ENCODE measurements at places on chromosomes 13 and 19.

DNA sequence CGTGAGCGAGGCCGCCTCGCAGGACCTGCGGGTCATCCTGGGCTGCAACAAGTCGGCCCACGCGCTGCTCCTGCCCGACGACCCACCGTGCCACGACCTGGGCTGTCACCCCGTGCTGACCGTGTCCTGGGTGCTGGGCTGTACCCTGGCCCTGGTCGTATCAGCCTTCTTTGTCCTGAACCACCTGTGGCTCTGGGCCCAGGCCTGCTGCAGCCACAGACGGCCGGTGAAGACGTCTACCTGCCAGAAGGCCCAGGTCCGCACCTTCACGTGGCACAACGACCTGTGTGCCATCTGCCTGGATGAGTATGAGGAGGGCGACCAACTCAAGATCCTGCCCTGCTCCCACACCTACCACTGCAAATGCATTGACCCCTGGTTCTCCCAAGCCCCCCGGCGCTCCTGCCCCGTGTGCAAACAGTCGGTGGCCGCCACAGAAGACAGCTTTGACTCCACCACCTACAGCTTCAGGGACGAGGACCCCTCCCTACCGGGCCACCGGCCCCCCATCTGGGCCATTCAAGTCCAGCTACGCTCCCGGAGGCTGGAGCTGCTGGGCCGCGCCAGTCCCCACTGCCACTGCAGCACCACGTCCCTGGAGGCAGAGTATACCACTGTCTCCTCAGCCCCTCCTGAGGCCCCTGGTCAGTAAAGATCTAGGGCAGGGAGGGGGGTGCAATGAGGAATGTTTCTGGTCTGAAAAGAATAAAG lies 1.1 kb downstream of the ZNRF4 start:
- DNase-seq, result no peak

DNA sequence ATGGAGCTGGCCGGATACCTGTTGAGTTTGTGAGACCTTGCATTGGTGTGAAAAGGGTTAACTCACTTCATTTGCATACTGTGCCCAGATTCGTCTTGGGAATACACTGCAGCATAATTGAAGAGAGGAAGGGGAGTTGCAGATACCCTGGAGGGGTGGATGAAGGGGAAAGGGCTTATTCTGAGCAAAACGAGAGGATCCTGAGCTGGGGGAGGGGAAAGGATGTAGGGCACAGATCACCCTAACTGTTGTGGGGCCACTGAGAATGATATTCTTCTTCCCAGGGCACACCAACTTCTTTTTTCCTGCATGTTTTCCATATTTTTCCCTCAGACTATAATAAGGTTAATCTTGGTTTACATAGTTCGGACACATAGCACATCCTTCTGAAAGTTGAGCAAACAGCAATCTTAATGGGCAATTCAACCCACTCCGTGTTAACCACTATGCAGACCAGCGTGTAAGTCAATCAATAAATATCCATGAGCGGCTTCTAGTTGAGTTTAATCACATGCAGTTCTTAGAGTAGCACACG lies 11.7 kb upstream of the PTPRS start:
- DNase-seq, result no peak

DNA sequence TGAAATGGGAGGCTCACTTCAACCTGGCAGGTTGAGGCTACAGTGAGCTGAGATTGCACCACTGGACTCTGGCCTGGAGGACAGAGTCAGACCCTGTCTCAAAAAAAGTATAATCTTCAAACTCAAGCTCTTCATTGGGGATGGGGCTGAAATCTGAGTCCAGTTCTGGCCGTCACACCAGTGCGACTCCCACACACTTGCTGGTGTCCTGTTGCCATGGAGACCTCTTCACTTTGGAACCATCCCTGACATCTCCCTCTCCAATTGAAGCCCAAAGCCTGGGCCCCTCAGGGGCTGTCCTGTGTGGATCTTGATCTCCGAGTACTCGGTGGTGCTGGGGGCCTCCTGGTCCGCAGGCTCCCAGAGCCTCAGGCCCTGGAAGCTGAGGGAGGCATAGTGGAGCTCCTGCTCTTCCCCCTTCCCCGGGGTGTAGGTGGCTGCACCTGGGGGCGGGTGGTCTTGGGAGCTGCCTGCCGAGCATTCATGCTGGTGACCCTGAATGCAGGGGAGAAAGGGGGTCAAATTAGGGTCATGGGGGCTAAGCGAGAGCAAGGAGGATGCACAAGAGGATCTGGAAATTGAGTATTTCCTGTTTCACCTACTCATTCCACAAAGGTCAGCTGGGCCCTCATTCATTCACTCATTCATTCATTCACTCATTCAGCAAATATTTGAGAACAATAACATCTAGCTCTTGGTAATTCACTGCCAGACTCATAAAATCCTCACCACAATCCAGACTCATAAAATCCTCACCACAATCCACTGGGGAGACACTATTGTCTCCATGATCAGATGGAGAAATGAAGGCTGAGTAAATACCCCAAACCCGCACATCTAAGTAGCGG lies 11.0 kb downstream of the SIGLEC11 start:
- no peak for DNase-seq

GRCh38 chr13:83839146-83839545 lies 43.1 kb downstream of the SLITRK1 start:
- DNase-seq, result no peak

- DNase-seq, result no peak
Measured at GRCh38 chr19:29454109-29454508, 71.7 kb upstream of the VSTM2B start.

DNA sequence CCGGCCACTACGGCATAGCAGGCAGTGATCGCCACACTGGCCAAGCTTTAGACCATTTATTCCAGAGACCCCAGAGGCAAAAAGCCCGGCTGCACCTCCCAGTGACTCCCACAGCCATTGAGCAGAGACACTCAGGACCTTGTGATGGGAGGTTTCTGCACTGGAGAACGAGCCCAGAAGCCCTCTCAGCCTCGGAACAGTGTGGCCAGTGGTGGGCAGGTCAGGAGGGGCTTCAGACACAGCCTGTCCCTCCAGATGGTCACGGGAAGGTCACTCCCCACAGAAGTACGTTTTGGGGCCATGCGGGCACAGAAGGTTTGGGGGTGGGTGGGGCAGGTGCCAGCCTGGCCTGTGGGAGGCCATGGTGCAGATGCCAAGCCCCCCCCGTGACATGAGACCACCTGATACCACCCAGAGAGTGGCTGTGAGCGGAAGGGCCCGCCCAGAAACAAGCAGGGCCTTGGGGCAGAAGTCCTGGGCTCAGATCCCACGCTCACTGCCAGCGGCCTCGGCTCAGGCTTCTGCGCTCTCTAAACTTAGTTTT lies 599 bp upstream of the F10 start:
- DNase-seq, result no peak

DNA sequence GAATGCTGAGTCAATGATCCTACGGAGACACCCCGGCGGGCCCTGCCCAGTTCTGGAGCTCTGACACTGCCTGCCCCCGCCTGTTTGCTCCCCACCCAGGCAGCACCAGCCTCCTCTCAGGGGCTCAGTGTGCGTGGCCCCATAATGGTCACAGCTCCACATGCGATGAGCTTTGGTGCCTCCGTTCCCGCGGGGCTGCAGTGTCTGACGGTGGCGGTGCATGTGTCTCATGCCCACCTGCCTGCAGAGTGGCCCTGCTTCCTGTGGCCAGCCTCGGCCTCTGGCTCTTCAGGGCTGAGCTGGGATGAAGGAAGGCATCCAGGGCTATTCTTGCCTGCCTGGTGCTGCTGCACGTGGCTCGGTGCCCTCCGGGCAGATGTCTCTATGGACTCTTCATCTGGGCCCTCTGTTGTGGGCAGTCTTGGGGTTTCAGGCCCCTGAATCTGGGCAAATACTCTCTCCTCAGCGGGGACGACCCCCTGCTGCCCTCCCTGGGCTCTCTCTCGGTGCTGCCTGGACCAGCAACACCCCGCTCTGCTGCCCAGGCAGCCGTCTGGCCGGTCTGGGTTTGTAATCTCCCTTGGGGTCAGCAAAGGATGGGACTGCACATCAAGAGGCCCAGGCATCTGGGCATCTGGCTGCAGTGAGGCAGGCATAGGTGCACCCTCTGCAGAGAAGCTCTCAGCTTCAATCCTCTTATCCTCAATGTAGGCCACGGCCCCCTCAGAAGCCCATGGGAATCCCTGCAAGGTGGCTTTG lies 19.3 kb upstream of the TMEM255B start:
- no peak for DNase-seq

DNA sequence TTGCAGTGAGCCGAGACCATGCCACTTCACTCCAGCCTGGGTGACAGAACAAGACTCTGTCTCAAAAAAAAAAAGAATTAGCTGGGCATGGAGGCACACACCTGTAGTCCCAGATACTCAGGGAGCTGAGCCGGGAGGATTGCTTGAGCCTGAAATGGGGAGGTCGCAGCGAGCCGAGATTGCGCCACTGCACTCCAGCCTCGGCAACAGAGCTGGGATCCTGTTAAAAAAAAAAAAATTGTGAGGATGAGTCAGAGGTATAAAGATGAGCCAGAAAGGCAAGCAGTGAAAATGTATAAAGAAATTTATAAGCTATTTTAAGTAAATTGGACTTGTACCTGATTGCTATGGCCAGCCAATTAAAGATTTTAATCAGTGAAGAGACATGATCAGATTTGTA lies 21.1 kb downstream of the KBTBD6 start:
- DNase-seq, result no peak

- no peak for DNase-seq
Measured at GRCh38 chr13:33744589-33745369, 73.2 kb upstream of the RFC3 start.

DNA sequence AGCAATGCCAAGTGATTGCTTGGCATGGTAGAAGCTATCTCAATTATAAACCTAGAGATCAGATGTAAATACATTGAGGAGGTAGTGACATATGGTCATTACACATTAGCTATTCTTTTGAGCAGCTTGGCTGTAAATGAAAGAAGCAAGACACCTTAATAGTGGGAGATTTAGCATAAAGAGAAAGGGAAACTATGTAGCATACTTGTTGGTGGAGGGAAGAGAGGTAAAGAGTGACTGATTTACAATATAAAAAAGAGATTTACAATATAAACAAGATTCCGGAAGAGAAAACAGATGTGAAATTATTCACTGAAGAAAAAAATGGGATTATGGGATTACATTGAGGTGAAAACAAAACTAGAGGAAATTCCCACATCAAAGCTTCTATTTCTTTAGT lies 2009.6 kb downstream of the OLFM4 start:
- DNase-seq, result no peak

GRCh38 chr19:12295191-12295590 lies 508 bp upstream of the ZNF44 start:
- DNase-seq, result no peak

DNA sequence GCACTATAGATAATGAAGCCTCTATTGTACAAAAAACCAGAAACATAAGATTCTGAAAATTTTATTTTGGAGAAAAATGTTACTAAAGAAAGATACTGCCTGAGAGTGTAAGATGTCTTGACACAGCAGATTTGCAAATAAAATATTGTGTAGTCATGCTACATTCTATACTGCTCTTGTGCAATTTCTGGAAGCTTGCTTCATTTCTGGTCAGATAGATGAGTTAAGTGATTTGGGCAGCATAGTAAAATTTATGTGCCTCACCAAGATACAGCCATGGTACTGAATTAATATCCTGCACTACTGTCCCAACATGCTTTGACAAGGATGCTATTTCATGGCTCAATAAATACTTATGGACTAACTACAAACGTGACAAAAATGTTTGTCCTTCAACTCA lies 55.1 kb upstream of the STARD13 start:
- DNase-seq, result no peak

GRCh38 chr19:5172859-5173630 lies 167.6 kb downstream of the PTPRS start:
- no peak for DNase-seq

DNA sequence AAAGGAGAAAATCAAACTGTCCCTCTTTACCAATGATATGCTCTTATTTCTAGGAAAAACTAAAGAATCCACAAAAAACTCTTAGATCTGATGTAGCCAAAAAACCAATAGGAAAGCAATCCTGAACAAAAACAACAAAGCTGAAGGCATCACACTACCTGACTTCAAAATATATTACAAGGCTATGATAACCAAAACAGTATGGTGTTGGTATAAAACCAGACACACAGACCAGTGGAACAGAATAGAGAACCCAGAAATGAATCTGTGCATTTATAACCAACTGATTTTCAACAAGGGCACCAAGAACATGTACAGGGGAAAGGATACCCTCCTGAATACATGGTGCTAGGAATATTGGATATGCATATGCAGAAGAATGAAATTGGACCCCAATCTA lies 9.7 kb upstream of the ZNF546 start:
- no peak for DNase-seq

- DNase-seq, result no peak
Measured at GRCh38 chr19:16473875-16474392, 2.2 kb upstream of the EPS15L1 start.

GRCh38 chr19:32483574-32483973 lies 78.0 kb downstream of the DPY19L3 start:
- DNase-seq, result no peak
